ENCODE measurements at places on chromosomes 11 and 22. TPM values are rescaled to one million over a fixed set of nuclear protein-coding genes. Genes with fewer than 3 reads are reported as not detected.
A peak's percentile ranks its signal among the peaks of the same experiment; 100 is the strongest.

DNA sequence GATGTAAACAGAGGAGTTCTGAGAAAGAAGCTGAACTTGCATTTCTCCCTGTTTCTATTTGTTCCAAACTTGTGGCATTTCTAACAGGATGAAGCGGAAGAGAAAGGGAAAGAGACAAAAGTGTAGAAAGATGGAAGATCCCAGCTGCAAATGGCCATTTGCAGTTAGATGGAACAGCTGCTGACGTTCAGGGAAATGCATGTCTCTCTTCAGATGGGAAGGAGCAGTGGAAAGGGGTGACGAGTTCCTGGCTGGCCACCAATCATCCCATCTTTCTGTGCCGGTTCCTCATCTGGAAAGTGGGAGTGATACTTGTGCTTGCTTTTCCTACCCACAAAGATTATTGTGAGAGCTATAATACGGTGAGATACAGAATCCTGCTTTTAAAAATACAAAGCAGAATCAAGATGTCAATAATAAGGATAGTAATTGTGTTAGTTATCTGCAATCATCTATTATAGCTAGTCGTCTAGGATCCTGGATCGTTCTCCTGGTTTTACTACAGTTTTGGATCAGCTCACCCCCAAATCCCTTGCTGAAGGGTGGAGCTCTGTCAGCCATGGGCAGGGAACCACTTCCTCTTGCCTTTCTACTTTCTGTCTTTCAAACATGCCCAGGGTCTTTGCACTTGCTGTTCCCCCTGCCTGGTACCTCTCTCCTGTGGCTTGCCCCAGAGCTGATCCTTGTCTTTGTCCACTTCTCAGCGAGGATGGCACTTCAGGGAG is 1.2 kb upstream of the TIMP3 start:
- DNase-seq: no peak

SYT12 gene
- total RNA-seq: 0.58 TPM

DNA sequence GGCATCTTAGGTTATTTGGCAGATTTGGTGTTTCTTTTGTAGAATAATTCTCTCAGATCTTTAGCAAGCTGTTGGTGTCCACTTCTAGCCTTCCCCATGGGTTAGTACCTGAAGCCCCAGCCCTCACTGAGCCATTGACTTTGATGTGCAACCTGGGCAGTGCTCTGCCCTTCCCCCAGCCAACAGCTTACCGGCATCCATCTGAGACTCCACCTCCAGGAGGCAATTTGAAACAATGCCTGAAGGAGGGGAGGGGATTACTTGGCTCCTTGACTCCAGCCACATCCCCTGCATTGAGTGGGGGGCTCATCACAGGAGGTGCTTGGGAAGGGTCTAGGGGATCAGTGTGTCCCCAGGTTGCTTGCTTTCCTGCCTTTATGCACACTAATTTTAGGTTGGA is 114.8 kb downstream of the TRIM29 start:
- no peak for DNase-seq

GRCh38 chr11:67820081-67820480 is 145.7 kb upstream of the ALDH3B2 start:
- no peak for DNase-seq

- DNase-seq: no peak
Measured at GRCh38 chr11:77110836-77111235, 8.2 kb downstream of the OMP start.

DNA sequence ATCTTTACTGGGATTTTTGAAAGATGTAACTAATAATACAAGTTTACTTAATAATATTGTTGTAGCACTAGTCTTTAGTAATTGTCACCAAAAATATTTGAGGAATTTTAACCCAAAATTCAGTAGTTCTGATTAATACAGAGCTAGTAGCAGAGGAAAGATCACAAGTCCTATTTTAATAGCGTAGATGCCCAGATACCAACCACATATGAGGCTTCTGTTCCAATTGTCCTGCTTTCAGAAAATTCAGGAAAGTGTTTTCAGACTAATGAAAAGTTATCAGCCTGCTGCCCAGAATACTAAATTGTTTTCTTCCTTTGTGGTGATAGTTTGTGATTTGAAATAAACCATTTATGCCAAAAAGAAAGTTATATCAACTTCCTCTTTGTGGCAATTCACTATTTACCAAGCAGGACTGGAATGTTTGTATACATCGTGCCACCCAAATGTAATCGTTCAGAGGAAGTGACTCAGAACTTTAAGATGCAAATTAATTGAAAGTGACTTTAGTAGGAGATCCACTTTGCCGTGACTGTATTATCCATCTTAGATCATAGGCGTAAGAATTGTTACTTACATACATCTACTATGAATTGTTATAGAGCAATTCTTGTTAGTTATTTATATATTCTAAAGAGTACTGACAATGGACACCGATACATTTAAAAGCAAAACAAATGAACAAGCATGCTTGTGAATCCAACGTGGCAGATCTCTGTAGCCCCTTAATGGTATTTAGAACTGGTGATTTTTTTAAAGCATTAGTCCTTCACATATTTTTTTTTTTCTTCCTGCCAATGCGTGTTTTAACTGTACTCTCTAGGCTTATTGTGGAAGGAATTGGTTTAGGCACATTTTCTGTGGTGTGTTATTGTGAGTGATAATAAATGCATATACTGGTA is 231.0 kb downstream of the DDX10 start:
- DNase-seq: no peak

DNA sequence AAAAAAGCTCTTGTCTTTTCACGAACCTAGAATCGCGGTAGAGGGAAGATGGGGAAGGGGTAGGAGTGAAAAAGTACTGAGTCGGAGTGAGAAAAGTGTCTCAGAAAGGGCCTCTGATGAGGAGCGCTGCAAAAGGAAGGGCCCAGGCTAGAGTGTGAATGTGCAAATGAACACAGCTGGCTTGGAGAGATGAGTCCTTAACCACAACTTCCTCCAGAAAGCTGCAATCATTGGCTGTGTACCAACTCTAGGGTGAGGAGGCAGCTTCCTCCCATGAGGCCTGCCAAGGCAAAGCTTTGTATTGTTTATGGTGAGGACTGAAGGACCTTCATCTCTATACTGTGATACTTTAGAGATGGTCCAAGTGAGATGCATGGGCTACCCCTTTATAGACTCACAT is 566.9 kb upstream of the ANO5 start:
- DNase-seq: peak; percentile 16

GRCh38 chr11:17613983-17614382 is 66.9 kb downstream of the OTOG start:
- no peak for DNase-seq

GLYATL1B gene
- total RNA-seq: not detected

SLC17A6 gene
- not detected for total RNA-seq

HOATZ gene
- total RNA-seq: not detected

DNA sequence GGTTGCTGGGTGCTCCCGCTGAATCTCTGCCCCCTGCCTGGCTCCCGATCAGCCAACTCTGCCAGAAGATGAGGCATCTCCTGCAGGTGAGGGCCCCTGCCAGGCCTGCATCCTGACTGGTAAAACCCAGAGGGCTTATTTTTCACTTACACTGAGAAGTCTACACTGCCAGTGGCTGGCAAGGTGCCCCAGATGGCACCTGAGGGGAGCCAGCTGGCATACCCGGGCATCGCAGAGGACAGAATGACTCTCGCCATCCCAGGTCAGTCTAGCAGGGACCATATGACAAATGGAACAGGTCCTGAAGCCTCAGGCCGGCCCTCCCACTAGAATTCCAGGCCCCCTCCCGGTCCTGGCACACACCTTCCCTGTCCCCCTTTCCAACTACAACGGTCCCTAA is 30.9 kb downstream of the MACROD1 start:
- DNase-seq: no peak

IGF2 gene
- 32.5 TPM for total RNA-seq
